Stimulated activated CD4-positive, alpha-beta T cell treated with anti-CD3 and anti-CD28 coated beads, Interleukin-4, amount 100 ng/mL, for 4 hours (primary cell): ENCODE measurements at places on chromosomes 3 and 15.
A peak's percentile ranks its signal among the peaks of the same experiment; 100 is the strongest.

GRCh38 chr15:78257681-78258080 lies 6.7 kb upstream of the DNAJA4 start:
- DNase-seq, result no peak

- no peak for DNase-seq
These were observed 238.6 kb upstream of the TPM1 start for GRCh38 chr15:62803856-62804400.

- no peak for DNase-seq
These were observed 67.7 kb downstream of the IFT80 start for GRCh38 chr3:160331127-160331937.

GRCh38 chr15:79977431-79978054 lies 6.5 kb upstream of the BCL2A1 start:
- DNase-seq, result no peak

DNA sequence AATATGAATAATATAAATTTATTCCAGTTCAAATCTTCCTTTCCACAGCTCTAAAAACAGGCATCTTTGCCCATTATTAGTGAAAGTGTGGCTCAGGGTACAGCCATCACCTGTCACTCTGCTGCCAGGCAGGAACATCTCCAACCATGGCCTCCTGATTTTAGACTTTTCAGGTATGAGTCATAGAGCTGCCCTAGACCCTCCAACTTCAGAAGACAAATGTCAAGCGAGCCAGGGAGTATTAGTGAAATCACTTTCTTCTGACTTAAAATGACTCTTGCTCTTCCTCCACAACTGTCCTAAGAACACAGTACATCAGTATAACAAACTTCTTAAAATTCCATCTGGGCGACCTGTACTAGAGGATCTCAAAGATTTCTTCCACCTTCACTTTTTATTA lies 78.1 kb upstream of the AKAP13 start:
- no peak for DNase-seq

DNA sequence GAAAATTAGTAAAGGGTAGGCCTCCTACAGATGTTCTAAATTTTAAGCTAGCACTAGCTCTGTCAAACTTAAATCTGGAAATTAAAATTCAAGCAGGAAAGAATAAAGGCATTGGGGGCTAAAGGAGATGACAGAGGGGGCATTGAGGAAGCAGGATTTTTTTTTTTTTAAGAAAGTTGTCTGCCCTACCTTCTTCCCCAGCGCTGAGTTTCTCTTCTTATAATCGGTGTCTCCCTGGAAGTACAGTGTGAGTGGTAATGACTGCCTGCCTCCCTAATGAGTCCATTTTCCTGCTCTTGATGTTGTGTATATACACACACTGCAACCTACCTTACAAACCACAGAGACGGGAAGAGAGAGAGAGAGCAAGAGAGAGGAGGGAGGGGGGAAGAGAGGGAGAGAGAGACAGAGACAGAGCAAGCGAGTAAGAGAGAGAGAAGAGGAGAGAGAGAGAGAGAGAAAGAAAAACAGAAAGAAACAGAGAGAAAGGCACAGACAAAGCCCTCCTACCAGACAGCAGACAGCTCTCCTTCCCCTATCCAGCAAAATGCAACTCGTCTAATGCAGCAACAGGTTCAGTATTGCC lies 47.0 kb downstream of the ZBTB20 start:
- peak; percentile 2 for DNase-seq
